ENCODE measurements at places on chromosomes 12 and 14.

DNA sequence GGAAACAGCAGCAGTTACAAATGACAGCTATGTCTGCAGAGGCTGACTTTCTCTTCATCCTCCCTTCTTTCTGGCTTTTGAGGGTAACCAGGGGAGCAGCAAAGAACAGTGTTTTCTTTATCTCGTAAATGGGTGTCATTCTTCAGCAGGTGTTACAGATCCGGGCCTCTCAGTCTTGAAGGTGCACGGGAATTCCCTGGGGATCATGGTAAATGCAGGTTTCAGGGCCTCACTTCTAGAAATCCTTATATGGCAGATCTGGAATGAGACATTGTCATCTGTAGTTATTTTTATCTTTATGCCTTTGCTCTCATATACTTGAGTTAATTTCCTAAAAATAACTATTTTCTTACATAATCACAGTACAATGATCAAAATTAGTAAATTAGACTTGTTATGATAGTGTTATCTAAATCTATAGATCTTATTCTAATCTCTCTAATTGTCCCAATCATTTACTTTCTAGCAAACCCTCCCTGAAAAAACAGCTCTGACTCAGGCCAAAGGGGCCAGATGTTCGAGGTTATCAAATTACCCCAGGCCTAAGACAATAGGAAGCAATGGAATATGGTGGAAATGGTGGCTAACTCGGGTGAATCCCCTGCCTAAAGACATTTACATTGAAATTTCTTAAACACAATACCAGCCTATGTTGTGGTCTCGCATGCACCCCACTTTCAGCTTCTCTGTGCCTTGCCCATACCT is 145.0 kb downstream of the CAND1 start:
- DNase-seq: no peak

DNA sequence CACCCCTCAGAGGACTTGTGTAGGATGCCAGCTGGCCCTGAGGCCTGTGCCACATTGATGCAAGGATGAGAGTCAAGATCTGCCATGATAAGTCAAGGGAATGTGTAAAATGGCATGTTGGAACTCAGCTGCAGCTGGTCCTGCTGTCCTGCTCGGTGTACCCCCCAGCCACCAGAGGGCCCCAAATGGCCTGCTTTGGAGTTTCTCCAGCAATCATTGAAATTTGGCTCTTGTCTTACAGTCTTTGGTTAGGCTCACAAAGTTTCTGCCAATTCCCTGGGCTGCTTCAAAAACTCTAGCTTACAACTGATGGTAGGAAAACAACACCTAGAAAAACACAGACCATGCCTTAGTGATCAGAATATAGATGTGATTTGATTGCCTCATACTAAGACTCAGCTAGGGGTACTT is 76.8 kb downstream of the HSD17B6 start:
- no peak for DNase-seq

DNA sequence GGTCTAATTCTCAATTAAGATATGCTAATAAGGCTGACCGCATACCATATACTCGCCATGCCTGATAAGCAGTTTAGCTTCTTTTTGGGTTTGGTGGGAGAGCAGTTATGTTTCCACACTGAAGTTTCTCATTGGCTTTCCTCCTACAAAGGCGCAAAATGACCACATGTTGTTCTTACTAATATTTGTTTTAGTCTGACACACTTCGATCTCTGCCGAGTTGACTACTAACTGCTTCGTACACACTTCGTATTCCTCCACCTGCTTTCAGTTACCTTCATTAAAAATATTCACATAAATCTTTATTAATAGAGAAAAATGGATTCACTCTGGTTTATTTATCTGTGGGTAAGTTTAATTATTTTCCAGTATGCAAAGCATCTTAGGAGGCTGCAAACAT is 41.7 kb downstream of the EMP1 start:
- DNase-seq: no peak

DNA sequence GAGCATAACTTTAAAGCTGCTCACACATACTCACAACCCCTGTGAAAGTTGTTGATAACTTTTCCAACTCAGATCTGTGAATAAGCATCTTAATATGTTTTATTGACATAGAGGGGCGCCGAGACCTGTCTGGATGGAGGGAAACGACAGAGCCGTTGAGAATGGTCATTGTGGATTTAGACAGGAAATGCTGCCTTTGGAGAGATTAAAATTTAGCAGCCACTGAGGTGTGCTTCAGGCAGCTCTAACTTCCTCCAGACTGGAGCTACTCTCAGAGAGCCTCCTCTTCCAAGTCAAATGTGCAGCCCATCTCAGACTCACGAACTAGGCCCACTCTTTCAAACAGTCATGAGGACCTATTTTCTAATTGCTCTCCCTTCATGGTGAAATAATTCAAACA is 90.9 kb downstream of the RIMBP2 start:
- no peak for DNase-seq

DNA sequence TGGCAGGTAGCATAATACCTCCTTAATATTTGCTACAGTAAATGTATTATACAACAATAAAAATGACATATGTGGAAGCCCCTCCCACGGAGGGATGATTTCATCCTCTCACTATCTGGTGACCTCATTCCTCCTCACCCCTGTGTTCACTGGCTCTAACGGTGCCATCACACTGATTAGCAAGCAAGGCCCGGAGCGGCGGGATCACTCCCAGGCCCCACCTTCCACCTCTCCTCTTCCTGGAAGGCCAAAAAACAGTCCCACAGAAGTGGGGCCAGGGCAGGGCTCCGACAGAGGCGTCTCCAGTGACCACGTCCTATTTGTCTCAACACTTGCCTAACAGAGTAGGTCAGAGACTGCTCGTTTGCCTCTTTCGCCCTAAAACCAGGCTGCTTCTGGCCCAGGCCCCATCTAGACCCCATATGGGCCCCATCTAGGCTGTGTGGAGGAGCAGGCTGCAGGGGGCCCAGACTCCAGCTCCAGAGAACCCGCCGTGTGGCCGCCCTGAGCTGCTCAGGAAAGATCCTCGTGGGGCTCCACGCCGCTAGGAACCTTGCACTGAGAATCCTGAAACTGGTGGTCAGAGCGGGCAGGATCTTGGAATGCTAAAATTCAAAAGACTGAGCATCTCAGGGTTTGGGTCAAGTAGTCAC is 3.7 kb downstream of the SELPLG start:
- no peak for DNase-seq

DNA sequence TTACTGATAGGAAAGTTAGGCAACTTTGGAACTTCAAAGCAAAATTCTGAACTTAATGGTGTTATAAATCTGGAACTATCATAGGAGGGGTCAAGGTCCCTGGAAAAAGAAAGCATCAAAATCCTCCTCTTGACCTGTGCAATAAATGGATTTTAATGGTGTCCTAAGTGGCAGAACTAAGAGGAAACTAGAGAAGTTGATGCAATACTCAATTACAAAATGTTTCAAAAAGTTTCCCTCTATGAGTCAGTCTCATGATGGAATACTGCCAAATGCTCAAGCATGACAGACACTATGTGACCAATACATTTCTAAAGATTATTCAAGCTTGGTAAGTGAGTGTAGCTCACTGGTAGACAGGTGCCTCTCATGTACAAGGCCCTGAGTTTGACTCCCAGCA is 47.7 kb upstream of the ERGIC2 start:
- DNase-seq: no peak

GRCh38 chr12:52532636-52533035 is 12.4 kb upstream of the KRT5 start:
- DNase-seq: no peak

DNA sequence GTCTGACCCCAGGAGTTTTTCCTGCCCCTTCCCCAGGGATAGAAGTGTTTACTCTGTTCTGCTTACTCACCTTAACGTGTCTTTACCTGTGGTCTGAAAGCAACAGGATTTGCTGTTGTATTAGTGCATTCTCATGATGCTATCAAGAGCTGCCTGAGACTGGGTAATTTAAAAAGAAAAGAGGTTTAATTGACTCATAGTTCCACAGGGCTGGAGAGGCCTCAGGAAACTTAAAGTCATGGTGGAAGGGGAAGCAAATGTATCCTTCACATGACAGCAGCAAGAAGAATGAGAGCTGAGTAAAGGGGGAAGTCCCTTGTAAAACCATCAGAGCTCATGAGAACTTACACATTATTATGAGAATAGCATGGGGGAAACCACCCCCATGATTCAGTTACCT is 240.4 kb downstream of the SNAPC1 start:
- no peak for DNase-seq

- DNase-seq: no peak
Measured at GRCh38 chr12:116353958-116354357, 76.5 kb upstream of the MED13L start.

DNA sequence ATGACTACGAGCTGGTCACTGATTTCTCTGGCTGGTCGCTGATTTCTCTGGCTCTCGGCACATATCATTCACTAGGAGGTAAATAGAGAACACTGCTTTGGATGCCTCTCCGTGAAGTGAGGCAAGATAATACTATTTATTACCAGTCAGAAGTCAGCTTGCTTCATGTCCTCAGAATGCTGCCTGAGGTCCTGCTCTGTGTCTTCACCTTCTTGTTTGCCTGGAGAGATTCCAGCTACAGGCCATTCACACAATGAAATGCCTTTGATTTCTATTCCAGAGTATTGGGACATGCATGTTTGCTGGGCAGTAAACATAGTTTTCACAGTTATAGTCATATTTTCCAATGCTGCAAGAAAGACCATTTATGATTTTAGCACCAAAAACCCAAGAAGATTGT is 106.7 kb downstream of the AEBP2 start:
- no peak for DNase-seq

DNA sequence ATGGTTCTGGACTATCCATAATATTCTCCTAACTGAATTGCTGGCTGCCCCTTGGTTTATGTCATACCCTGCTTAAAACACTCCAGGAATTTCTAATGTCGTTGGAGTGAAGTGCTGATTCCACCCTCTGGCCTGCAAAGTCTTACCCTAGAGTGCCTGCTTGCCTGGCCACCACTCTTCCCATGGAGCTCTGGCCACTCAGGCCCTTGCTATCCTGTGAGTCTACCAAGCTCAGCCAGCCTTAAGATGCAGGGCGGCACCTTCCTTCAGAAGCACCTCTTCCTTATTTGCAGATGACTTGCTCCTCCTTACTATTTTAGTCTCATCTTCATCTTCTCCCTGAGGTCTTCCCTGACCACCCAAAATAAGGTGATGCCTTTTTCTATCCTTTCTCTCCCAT is 35.3 kb downstream of the SLC6A15 start:
- DNase-seq: no peak

- no peak for DNase-seq
Measured at GRCh38 chr12:112473056-112473455, 54.3 kb downstream of the PTPN11 start.

DNA sequence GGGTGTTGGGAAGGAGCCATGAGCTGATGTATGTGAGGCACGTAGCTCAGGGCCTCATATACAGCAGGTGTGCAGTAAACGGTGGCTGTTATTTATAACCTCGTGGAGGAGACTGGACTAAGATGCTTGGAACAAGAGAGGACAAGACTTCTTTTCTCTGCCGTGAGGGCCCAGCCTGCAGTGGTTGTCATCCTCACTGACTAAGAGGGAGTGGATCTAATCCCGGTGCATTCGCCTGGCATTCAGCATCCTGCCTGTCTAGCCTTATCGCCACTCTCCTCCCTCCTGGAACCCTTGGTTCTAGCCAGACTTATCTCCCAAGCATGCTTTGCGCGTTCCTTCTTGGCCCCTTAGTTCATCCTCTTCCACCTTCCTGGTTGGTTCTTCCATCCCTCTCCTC is 3.9 kb downstream of the TSPAN9 start:
- no peak for DNase-seq
